Fibroblast of the aortic adventitia (primary cell): ENCODE measurements at places on chromosomes 1 and 21. TPM values are rescaled to one million over a fixed set of nuclear protein-coding genes. Genes with fewer than 3 reads are reported as not detected.

MAN1A2 gene
- total RNA-seq, result 31.3 and 43.7 TPM in 2 replicates

GBP7 gene
- not detected in 2 replicates for total RNA-seq

WNT9A gene
- 0.41 and 0.99 TPM in 2 replicates for total RNA-seq

GBP2 gene
- total RNA-seq, result 19.8 and 75.5 TPM in 2 replicates

GPA33 gene
- not detected in 2 replicates for total RNA-seq

MSH4 gene
- 0.09 and 0.16 TPM in 2 replicates for total RNA-seq

YBX1 gene
- total RNA-seq, result 449 and 792 TPM in 2 replicates

FCRL2 gene
- total RNA-seq, result not detected in 2 replicates

CYP4X1 gene
- 2.1 and 3.3 TPM in 2 replicates for total RNA-seq
